ENCODE measurements at places on chromosomes 2 and 18. TPM values are rescaled to one million over a fixed set of nuclear protein-coding genes. Genes with fewer than 3 reads are reported as not detected.

KYNU gene
- 242 TPM for total RNA-seq

B4GALT6 gene
- 4.2 TPM for total RNA-seq

CRYGC gene
- not detected for total RNA-seq

HRH4 gene
- not detected for total RNA-seq

KRTCAP3 gene
- total RNA-seq: 0.62 TPM

NDUFB3 gene
- 145 TPM for total RNA-seq

WIPF1 gene
- 16.2 TPM for total RNA-seq

NPHP1 gene
- total RNA-seq: 6.7 TPM

SUPT7L gene
- total RNA-seq: 29.5 TPM

LOXHD1 gene
- not detected for total RNA-seq

DCDC2C gene
- total RNA-seq: not detected
